ENCODE measurements at places on chromosomes 7 and 10.
A peak's percentile ranks its signal among the peaks of the same experiment; 100 is the strongest.

DNA sequence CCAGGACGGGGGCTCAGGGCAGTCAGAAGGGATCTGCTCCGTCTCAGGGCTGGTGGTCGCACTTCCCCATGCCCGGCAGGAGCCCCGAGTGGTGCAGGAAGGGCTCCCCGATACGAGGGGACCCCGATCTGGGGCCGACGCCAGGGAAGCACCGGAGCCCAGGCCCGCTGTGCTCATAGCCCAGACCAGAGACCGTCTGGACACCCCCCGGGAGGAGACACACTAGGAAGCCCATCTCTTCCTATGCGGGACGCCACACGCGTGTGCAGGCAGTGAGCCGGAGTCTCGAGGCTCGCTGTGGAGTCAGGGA lies 39.7 kb upstream of the PDGFA start:
- no peak for DNase-seq

GRCh38 chr10:76010703-76011102 lies 579.3 kb downstream of the LRMDA start:
- no peak for DNase-seq

DNA sequence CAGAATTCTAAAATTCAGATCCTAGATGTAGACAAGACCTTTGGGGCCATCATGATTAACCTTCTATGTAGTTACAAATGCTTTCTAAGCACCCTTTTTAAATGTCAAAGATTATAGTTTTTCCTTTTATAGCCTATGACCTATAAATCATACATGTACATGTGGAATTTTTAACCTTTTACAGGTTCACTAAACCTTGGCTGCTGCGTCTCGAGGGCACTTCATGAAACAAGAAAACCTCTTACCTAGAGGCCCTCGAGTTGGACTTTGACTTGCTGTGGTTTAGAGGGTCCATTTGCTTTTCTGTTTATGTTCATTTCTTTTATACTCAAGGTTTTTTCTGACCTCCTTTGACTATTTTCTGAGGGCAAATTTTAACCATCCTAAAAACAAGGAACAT lies 302.2 kb downstream of the CSTF2T start:
- no peak for DNase-seq

GRCh38 chr10:18214691-18215563 lies 74.7 kb downstream of the CACNB2 start:
- DNase-seq, result peak; percentile 32

GRCh38 chr7:30869794-30870611 lies 41.6 kb upstream of the AQP1 start:
- DNase-seq, result no peak

- DNase-seq, result peak; percentile 99
These were observed 34.0 kb downstream of the TMEM270 start for GRCh38 chr7:73894733-73895551.

All from SJSA1 (cell line).